ENCODE measurements at places on chromosomes 7 and 10.

- no peak for DNase-seq
Observed at GRCh38 chr10:22580711-22581110, 133.7 kb downstream of the PIP4K2A start.

DNA sequence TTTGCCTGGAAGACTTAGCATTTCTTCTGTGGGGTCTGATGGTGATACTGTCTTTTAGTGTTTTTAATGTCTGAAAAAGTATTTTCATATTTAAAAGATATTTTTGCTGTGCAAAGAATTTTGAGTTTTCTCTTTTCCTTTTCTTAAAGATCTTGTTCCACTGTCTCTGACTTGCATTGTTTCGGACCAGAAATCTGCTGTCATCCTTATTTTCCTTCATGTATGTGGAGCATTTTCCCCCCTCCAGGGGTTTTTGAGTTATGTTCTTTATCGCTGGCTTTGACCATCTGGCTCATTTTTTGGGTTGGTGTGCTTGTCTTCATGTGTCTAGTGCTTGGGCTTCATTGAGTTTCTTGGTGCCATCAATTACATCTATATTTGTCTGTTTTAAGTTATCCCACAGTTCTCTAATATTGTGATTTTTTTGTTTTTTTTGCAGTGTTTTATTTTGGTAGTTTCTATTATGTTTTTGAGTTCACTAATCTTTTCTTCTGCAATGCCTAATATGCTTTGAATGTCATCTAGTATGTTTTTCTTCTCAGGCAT, 119.9 kb downstream of the MGMT start:
- DNase-seq, result no peak

DNA sequence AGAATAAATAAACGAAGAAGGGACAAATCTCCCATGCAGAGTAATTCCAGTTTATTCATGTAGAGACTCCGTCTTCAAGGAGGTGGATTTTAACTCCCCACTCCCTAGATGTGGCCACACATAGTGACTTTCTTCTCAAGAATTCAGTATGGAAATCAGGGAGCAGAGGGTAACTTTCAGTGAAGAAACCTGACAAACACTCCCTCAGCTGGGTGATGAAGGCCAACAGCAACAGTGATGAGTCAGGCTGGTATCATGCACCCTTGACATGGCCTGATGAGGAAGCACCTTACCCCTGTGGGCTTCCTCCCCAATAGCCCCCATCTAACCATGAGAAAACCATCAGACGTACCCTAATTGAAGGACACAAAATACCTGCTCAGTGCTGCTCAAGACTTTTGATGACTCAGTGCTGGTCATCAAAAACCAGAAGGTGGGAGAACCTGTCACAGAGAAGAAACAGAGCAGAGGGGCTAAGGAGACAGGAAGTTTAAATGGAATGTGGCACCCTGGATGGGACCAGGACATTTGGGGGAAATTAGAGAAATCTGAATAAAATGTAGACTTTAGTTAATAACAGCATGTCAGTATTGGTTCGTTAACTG, 50.6 kb downstream of the ADAMTS14 start:
- no peak for DNase-seq

DNA sequence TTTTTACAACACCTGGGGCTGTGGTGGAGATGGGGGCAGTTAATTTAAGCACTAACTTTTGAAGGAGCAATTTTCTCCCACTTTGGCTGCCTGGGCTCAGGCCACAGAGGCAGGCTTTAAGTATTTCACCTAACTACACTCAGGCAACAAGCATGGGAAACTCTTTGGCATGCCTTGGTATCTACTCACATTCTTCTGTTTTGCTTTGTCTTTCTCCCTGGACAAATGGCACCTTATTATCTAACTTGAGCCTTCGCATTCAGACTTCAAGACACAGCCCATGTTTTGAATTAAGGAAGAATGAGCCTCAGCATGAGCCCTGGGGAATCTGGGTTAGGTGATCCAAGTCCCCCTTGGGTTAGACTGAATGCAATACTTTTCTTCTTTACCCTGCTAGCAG, 31.8 kb upstream of the BMPER start:
- DNase-seq, result no peak

DNA sequence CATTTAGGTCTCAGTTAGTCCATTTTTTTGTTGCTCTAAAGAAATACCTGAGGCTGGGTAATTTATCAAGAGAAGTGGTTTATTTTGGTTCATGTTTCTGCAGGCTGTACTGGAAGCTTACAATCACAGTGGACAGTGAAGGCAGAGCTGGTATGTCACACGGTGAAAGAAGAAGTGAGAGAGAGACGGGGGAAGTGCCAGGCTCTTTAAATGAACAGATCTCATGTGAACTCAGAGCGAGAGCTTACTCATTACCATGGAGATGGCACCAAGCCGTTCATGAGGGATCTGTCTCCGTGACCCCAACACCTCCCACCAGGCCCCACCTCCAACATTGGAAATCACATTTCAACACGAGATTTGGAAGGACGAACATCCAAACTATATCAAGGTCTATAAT, 18.9 kb upstream of the PNLIPRP3 start:
- DNase-seq, result no peak

DNA sequence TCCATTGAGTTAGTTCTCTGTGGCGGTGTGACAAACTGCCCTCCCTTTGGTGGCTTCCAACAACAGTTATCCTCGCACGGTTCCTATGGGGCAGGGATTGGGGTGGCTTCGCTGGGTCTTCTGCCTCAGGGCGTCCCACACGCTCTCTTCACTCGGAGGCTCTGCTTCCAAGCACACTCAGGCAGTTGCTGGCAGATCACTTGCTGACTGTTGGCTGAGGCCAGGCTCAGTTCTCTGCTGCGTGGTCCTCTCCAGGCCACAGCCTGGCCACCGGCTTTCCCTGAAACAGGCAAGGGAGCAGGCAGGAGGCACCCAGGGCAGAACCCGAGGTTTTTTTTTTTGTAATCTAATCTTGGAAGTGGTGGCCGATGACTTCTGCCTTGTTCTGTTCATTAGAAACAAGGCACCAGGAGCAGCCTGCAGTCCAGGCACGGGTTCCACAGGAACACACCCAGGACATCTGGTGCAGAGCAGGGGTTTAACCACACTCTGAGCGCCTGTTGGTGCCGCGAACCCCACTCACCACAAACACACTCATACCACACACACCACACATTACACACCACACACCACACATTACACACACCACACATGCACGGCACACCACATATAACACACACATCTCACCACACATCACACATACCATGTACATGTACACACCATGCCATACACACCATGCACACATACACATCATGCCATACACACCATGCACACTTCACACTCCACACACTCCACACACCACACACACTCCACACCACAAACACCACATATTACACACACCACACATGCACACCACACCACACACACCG, 112.2 kb downstream of the PTPN20 start:
- DNase-seq, result peak; percentile 8

DNA sequence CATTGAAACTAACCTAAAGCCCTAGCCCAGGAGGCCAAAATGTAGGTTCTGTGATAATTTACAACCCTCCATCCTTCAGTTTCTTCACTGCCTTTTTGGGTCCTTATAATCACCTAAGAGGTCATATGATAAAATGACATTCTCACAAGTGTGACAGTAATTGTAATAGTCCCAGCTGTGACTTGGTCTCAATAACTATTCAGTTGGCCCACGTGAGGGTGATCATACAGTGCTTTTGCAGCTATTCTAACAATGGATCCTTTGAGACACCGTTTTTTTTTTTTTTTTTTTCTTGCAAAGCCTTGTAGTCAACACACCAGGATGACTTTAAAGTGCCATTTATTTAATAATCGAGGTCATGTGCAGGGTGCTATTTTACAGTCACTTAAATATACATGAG, 760.0 kb downstream of the PHTF2 start:
- no peak for DNase-seq

DNA sequence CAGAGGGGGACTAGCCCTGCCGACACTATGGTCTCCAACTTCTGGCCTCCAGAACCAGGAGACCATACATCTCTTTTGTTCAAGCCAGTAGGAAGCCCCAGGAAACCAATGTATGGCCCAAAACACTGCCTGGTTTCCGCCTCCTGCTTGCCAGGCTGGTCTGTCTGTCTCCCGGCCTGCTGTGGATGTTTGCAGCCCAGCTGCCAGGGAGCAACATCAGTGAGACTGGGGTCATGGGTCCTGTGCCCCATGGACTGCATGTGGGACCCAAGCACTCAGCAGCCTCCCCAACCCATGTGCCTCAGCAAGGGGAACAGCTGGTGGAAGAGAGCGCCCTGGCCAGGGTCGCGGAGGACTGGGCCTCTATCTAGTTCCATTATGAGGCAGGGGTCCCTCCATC, 33.4 kb upstream of the NUB1 start:
- DNase-seq, result no peak

- DNase-seq, result no peak
Observed at GRCh38 chr10:125629758-125630376, 53.1 kb downstream of the TEX36 start.

DNA sequence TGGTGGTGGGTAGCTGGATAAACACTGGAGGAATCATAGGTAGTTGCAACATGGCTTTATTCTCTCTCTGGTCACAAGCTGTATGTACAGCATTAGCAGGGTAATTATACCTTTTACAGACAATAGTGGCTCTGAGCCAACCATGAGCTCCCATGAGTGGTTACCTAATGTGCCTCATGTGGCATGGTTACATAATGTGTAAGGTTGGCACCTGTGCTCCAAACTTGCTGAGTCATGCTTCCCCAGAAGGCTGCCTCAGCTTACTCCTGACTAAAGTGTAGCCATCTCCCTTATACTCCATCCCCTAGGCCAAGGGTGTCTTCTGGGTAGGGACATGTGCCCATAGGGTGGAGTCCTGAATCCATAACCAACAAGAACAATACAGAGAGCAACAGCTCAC, 345.3 kb upstream of the SEMA3C start:
- no peak for DNase-seq

- no peak for DNase-seq
Observed at GRCh38 chr10:33441561-33441960, 107.1 kb upstream of the NRP1 start.

DNA sequence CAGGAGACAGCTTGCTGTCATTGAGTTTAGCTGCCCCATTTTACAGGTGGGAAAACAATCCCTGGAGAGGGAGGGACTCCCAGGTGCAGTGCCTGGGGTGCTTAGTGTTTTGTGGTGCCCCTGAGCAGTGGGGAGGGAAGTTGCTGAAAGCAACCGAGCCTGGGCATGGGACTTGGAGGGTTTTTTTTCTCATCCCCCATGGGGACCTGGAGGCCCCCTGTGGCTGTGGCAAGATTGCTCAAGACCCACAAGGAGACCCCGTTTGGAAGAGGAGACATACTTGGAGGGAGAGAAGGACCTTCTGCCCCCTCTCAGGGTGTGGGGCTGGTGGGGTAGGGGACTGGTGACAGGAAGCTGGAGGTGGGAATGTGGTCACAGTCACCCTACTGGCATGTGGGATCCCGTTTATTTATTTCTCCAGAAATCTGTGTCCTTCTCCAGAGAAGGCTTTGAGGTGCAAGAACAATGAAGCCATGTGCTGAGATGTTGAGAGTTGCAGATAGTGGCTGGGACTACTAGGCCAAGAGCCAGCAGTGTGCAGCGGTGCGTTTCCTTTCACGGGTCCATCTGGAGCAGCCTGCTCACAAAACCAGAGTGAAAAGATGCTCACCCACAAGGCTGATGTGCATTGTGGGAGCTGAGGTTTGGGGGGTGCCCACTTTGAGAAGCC, 21.5 kb downstream of the ZMIZ1 start:
- DNase-seq, result no peak

- DNase-seq, result no peak
Observed at GRCh38 chr7:113026941-113027340, 59.7 kb downstream of the GPR85 start.

GRCh38 chr10:95397747-95398146, 106.9 kb upstream of the PDLIM1 start:
- DNase-seq, result no peak

GRCh38 chr7:105808703-105809590, 67.5 kb downstream of the ATXN7L1 start:
- DNase-seq, result no peak

- DNase-seq, result no peak
Observed at GRCh38 chr7:78080811-78081210, 282.2 kb downstream of the PHTF2 start.

GRCh38 chr7:83271212-83272099, 108.8 kb upstream of the PCLO start:
- DNase-seq, result no peak

DNA sequence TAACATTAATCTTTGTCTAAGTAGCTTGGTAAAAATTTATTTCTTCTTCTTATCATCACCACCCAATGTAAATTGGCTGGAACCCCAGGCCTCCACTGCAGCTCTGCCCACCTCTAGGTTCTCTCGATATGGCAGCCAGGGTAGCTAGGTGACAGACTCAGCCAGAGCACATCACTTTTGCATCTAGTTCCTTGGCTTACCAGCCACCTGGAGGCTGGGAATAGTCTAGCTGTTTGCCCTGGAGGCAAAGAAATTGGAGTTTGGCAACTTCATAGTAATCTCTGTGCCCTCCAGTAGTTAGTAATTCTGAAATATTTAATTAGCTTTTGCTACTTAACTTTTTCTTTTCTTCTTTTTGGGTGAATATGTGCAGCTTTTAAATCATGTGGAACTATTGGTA, 9.4 kb downstream of the IFRD1 start:
- no peak for DNase-seq

- no peak for DNase-seq
Observed at GRCh38 chr10:120205368-120206018, 251.5 kb upstream of the PLPP4 start.

DNA sequence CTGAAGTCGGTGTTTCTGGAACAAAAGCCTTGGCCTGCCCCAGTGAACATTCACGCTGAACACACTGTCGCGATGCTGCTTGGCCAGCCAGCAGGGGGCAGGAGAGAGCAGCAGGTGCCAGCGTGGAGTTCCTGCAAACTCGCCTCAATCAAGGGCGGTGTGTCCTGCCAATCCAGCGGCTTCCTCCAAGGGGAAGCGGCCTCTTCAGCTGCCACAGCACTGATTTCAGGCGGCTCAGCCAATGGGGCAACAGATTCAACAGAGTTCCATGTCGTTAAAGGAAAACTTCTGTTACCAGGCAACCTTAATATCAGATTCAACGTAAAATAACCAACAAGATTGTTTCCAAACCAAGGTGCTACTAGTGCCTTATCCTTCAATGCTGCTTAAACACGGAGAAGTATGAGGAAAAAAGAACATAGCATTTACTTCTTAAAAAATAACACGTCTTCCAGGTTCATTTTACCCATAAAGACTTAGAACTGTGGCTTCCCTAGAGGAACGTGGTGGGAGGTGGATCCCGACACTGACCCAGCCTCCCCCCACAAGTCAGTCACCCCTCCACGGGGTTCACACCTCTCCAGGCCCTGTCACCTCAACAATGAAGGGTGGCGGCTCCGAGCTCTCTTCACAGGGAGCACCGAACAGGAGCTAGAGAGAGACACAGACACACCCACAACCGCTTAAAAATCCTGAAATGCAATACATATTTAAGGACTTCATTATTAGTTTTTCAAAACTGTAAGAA, 178.2 kb downstream of the DIP2C start:
- DNase-seq, result peak; percentile 93

DNA sequence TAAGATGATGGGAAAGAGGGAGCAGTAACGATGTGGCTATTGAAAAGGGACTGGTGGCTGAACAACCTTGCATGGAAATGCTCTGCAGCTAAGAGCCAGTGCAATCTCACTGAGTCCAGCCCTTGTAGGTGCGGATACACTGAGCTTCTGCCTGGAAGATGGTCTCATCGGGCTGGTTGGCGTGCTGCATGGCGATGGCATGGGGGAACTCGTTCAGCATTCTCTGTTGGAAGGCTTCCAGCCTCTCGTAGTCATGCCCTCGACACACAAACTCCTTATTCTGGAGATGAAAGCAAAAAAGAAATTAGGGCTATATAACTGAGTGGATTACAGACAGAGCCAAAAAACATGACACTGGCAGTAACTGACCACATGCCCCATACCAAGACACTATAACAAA, 197.8 kb upstream of the IMMP2L start:
- no peak for DNase-seq

Measured in progenitor cell of endocrine pancreas (in vitro differentiated cells).